Stimulated activated CD4-positive, alpha-beta T cell treated with anti-CD3 and anti-CD28 coated beads, Interleukin-4, amount 100 ng/mL, for 48 hours (primary cell): ENCODE measurements at places on chromosomes 11 and 22.

DNA sequence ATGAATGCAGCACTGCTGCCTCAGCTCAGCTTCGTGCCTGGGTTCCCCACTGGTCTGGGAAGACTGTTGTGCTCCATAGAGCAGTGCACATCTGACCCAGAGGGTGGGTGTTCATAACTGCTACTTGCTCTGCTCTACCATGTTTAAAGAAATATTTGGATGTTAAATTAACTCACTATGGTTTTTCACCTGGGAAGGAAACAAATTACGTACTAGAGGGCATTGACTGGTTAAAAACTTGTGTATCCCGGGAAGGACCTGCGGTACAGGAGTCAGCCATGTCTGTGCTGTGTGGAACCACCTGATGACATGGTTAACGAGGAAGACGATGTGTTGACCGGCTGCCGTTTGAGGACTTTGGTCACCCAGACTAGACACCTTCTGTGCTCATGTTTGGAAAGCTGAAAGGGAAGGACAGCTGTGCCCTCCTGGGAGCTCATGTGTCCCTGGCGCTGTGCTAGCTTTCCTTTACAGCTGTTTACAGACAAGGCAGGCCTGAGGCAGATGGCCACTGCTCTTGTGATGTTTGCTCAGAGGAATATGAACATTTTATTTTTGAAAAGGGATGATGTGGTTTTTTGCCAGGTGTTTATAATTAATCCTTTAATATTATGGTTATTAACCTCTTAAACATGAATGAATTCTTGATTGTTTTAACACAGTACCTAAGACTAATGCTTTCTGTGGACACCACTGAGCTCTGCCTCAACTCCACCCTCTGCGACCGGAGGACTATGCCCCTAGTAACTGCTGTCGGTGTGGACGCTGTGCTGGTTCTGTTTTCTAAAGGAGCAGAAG, 14.3 kb upstream of the AIFM3 start:
- DNase-seq, result no peak

GRCh38 chr11:46520971-46521745, 72.7 kb downstream of the AMBRA1 start:
- no peak for DNase-seq

DNA sequence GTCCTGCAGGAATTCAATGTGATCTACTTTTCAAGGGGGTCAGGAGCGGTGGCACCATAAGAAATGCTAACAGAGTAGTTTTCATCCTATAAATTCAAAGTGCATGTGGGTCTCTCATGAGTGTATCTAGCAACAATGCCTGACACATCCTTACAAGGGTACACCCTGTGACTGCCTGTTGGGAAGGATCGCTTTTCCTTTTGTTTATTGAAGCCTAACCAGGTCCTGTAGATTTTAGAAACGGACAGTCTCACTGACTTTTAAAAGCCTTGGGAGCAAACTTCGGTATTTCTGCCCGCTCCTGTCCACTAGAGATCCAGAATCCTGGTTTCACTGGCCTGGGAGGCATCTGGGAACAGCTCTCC, 102.4 kb downstream of the MICAL2 start:
- DNase-seq, result no peak

DNA sequence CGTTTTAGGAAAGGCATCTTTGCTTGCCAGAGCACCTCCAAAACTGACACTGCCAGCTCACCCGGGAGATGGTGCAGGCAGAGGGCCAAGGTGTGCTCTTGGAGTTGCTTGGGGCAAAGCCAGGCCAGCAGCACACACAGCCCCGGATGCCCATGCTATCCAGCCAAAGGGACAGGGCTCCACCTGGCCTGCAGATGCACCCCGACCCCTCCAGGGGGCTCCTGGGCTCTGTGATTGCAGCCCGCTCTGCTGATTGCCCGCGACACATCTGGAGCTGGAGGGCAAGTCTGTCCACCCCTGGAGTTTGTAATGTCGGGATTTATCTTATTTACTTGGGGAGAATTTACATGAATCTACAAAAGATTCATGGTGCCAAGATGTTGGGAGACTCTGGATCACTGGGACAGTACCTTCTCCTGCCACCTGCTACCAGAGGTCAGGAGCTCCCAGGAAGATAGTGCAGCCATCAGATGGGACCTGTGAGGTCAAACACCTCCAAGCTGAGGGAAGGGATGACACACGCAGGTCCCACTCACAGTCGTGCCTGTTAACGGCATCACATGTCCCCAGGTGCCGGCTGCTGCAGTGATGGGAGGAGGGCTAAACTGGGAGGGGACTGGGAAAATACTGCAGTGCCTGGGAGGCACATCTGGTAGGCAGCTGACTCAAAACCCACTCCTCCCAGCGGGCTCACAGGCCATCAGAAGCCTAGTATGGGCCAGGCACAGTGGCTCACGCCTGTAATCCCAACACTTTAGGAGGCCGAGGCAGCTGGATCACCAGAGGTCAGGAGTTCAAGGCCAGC, 17.2 kb downstream of the CBX7 start:
- DNase-seq, result no peak

GRCh38 chr11:61147791-61148620, 13.2 kb downstream of the VPS37C start:
- no peak for DNase-seq

- peak; percentile 90 for DNase-seq
Observed at GRCh38 chr22:37121887-37122591, 12.5 kb upstream of the TMPRSS6 start.

DNA sequence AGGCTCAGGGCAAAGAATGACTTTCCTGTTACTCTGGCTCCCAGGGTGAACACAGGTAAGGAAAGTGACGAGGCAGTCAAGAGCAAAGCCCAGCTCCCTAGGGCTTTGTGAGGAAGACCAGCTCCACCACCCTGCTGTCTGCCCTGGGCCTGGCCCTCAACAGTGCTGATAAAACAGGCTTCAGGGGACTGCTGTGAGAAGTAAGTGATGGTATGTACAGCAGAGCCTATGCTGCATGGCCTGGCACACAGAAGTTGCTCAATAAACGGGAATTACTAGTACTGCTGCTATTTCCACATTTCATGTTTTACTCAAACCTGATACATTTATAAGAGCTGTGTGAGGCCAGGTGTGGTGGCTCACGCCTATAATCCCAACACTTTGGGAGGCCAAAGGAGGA, 50.3 kb downstream of the MICAL3 start:
- no peak for DNase-seq

GRCh38 chr22:41368543-41369423, 13.0 kb upstream of the TEF start:
- no peak for DNase-seq

GRCh38 chr22:33382436-33382835, 324.3 kb upstream of the SYN3 start:
- no peak for DNase-seq

DNA sequence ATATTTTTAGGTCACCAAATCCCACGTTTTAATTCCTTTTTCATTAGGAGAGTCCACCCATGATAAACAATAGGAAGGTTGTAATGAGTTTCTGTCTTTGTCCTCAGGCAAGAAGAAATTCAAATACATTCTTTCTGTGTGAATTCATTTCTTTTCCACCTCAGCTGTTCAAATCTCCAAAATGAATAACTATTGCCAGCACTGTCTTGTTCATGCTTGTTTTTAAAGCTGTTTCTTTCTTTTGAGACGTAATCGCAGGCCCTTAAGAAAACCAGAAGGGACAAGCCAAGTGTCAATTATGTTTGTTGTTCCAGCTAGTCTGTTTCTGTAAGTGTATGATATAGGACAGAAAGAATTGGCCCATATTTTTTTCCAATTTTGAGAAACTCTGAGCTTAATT, 20.2 kb downstream of the MMP27 start:
- no peak for DNase-seq

DNA sequence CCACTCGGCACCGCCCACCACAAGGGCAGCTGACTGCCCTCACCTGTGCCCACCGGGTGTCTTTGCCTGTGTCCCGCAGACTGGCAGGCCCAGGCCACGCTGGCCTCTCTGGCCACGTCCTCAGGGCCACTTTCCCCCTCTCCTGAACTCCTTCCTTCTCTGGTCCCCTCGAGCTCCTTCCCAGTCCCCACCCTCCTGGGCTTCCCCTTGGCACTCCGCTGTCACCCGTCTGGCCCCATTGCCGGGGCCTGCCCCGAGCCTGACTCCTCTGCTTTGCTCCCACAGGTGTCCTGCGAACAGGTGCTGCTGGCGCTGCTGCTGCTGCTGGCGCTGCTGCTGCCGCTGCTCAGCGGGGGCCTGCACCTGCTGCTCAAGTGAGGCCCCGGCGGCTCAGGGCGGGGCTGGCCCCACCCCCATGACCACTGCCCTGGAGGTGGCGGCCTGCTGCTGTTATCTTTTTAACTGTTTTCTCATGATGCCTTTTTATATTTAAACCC, 14.2 kb downstream of the MCAT start:
- DNase-seq, result no peak

GRCh38 chr22:36811094-36811800, 5.6 kb downstream of the PVALB start:
- no peak for DNase-seq

DNA sequence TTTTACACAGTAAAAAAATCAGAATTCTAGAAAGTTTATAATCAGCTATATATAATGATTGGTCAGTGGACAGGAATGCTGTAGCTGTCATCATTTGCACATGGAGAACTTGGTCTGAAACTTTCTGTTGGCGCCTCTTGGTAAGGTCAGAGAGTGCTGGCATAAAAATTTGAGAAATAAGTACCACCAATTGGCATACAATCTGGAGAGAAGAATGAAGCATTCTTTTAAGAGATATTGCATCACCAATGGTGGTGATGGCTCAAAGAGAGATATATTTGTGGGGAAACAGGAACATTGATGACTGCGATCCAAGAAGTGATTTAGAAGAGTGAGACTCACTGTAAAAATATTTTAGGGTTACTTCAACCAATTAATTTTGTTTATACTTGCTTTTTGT, 19.8 kb upstream of the OOSP1 start:
- no peak for DNase-seq

DNA sequence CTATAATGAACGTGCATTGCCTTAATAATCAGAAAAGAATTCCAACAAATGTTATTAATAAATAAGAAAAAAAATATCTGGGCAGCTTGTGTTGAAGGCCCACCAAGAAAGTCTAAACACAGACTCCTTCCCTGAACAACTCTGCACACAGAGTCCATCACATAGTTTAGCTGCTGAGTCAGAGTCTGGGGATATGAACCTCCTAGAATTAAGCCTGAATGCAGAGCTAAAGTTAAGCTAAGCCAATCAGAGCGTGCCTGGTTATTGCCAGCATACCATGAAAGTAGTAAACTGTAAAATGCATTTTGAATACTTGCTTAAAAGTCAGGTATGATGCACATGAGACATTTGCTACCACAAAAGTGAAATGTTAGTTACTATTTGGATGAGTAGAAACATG, 25.6 kb upstream of the TENM4 start:
- no peak for DNase-seq

DNA sequence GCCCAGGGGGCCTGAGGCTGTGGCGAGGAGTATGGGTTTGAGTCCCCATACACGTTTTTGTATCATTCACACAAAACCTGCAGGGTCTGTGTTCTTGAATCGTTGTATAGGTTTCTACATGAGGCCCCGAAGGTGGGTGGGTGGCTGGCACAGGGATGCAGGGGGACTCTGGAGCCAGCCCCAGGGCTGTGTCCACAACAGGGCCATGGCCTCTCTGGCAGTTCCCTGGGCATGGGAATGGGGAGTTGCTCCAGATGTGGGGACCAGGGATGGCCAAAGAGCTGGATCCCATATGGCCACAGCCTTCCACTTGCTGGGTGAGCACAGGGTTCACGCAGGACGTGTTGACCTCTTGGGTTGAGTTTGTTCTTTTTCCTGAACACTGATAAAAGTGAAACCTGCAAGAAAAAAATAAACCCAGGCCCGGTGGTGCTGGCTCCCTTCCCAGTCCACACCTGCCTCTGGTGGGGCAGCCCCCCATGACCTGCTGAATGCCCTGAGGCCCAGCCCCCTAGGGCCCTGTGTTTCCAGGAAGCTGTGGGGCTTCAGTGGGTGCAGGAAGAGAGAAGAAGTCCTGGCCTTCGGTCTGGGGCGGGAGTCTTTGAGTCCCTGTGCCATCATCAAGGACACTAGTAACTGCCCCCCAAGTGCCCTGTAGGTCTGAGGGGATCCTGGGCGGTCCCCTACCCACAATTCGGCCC, 16.1 kb downstream of the MYRF start:
- no peak for DNase-seq

- no peak for DNase-seq
Observed at GRCh38 chr22:46044621-46045458, 67.9 kb upstream of the WNT7B start.

DNA sequence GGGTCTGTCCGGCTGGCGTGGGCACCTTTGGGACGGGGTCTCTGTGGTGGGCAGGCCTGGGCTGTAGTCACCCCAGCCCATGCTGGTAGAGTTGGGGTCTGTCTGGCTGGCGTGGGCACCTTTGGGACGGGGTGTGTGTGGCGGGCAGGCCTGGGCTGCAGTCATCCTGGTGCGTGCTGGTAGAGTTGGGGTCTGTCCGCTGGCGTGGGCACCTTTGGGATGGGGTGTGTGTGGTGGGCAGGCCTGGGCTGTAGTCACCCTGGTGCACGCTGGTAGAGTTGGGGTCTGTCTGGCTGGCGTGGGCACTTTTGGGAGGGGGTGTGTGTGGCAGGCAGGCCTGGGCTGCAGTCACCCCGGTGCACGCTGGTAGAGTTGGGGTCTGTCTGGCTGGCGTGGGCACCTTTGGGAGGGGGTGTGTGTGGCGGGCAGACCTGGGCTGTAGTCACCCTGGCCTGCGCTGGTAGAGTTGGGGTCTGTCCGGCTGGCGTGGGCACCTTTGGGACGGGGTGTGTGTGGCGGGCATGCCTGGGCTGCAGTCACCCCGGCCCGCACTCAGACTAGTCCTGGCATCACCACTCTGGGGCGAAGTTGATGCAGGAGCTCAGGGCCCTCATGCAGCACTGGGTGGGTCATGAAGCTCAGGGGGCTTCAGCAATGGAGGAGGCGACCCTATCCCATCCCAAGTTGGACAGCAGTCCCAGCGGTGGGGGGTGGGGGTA, 19.3 kb downstream of the PRR33 start:
- no peak for DNase-seq

- DNase-seq, result no peak
Observed at GRCh38 chr11:74980634-74981033, 8.1 kb upstream of the NEU3 start.

DNA sequence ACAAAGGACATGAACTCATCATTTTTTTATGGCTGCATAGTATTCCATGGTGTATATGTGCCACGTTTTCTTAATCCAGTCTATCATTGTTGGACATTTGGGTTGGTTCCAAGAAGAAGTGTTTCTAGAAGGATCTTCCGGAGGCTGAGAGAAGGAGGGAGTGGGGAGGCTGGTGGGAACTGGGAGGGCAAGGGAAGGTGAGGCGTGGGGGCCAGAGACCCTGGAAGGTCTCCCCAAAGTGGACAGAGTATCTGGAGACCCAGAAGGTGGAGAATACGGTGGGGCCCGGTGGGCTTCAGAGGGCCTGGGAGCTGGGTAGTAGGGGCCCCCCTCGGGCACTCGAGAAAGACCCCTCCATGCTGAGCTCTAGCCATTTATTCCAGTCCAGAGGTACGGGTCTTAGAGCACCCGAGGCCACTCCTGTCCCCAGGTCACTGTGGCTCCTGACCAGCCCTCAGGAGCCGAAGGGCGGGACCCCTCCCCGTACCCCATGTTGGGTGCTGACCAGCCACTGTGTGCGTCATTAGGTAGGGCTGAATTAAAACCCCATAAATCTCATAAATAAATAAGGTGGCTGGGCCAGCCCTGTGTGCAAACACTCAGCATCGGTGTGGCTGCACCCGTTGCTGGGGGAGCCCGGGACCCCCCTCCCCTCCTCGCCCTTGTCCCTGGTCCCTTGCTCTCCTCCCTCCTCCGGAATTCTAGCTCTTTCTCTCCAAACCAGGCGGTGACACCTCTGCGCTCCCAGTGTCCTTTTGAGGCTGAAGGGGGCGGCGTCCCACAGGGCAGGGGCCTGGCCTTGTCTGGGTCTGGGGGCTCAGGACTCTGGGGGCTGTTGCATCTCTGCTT, 38.8 kb upstream of the MUC5AC start:
- no peak for DNase-seq

GRCh38 chr11:5726351-5726750, 9.9 kb upstream of the OR56B1 start:
- DNase-seq, result no peak
